Mesendoderm (in vitro differentiated cells): ENCODE measurements at places on chromosomes 5 and 9.

GRCh38 chr5:152335461-152335860 is 69.6 kb downstream of the NMUR2 start:
- no peaks in the 10 kb centered on the region for H3K36me3 ChIP-seq
- no peak overlapping the region for H3K27ac ChIP-seq
- peaks cover 2% of the 10 kb centered on the region for H3K27me3 ChIP-seq
- H3K4me1 ChIP-seq = no peaks in the 10 kb centered on the region
- no peak overlapping the region for H3K4me3 ChIP-seq
- DNase-seq = no peak

DNA sequence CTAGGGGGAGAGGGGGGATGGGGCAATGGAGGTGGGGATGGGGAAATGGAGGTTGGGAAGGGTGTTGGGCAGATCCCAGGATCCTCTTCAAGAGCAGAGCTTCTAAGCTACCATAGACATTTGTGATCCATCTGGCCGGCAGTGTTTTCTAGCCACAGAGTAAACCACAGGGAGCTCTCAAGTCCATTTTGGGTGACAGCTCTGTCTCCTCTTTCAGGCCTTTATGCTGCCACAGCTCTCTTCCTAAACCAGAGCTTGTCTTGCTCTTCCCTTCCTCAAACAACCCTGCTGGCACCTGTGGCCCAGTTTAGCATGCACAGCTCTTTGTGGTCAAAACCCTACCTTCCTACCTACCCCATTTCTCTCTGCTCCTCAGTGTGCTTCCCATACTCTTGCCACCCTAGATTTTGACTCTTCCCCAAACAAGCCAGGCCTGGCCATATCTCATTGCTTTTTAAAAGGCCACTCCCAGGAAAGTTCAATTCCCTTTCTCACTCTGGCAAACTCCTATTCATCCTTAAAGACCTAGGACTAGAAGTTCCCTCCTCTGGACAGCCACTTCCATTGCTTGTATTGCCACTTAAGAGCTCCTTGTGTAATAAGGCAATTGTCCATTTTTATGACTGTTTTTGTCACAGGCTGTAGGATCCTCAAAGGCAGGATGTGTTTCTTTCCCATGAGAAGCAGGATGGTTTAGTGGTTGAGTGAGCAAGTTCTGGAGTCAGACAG is 84.3 kb upstream of the PANK3 start:
- H3K4me1 ChIP-seq = no peaks in the 10 kb centered on the region
- no peak overlapping the region for H3K4me3 ChIP-seq
- no peak for DNase-seq
- H3K27ac ChIP-seq = no peak overlapping the region
- no peaks in the 10 kb centered on the region for H3K36me3 ChIP-seq

DNA sequence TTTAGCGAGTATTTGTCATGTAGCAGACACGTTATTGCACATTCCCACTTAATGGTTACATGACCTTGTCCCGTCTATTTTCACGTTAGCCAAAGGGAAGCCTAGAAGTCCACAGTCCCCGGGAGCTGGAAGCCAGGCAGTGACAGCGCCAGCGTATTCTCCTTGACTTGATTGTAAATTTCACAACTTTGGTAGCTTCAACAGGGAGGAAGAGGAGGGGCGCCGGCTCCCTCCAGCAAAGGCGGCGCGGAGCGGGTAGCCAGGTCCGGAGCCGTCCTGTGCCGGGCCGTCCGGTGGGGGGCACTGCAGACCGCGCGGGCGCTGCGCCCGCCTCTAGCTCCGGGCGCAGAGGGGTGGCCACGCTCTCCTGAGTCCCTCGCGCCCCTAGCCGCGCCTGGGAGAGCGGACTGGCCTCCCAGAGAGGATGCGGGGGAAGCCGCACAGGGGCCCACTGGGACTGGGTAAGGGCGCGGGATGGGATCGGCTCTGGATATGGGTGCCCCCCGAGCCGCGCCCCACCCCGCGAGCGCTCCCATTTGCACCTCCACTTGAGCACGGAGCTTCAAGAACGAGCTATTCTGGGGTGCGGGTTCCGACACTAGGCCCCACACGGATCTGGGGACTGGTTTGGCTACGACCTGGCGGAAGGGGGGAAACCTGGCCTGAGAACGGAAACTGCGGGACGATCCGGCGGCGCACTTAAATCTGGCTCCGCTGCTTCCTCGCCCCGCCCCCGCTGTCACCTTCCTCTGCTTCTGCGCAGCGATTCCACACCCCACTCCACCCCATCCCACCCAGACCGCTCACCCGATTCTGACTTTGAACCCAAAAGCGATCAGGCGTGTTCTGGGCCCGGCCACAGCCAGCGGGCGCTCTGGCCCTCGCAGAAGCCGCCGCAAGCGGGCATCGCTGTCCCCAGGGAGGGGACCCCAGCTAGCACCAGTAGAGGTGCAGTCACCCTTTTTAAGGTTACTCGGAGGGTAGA is 23.8 kb downstream of the KLF4 start:
- H3K36me3 ChIP-seq = no peaks in the 10 kb centered on the region
- H3K27me3 ChIP-seq = peaks cover 8% of the 10 kb centered on the region
- no peak overlapping the region for H3K27ac ChIP-seq
- H3K4me3 ChIP-seq = no peak overlapping the region

GRCh38 chr5:128637031-128637430 is 99.0 kb upstream of the FBN2 start:
- no peak for DNase-seq
- no peak overlapping the region for H3K4me3 ChIP-seq
- H3K4me1 ChIP-seq = no peaks in the 10 kb centered on the region

GRCh38 chr9:13786131-13786530 is 506.6 kb upstream of the MPDZ start:
- no peaks in the 10 kb centered on the region for H3K36me3 ChIP-seq
- no peaks in the 10 kb centered on the region for H3K27me3 ChIP-seq
- H3K4me1 ChIP-seq = no peaks in the 10 kb centered on the region
- no peak overlapping the region for H3K4me3 ChIP-seq
- no peak overlapping the region for H3K27ac ChIP-seq

DNA sequence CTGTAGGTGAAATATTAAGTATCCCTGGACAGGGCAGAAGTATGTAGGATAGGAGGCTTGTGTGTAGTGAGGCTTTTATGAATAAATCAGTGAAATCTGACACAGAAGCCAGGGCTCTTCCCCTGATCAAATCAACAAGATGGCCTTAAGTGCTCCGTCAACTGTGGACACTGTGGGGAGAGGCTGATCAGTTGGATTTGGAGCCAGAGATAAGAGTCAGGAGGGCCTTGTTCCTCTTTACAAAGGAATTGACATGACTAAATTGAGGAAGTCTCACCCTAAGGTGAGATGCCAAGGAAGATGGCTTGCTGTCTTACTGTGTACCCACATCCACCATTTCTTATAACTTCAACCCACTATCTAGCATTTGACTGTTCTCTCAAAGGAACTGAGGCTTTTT is 91.6 kb upstream of the PRRC1 start:
- H3K27ac ChIP-seq = no peak overlapping the region
- H3K27me3 ChIP-seq = no peaks in the 10 kb centered on the region
- no peak for DNase-seq

DNA sequence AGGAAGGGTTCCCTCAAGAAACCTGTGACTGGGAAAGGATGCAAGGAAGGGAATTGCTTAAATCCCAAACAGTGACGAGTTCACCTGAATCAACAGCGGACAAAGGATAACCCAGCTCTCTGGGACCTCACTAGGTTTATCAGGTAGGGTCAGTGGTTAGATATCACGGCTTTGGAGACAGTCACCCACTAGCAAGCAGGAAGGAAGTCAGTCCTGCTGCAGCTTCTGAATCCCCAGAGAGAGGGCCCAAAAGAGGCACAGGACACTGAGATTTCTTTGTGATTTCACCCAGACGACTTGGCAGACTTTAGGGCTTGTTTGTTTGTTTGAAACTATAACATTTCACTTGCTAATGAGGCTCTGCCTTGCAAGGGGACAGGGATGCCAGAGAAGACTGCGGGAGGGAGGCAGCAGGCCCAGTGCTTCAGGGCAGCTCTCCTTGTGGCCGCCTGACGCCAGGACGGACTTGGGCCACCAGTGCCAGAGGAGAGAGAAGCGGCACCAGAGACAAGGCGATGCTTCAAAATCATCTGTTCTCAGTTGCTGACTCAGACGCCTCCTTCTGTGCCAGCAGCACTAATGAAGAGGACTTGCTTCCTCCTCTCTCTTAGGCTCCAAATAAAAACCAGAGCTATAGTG is 275.6 kb upstream of the SLC30A5 start:
- no peaks in the 10 kb centered on the region for H3K27me3 ChIP-seq
- H3K36me3 ChIP-seq = no peaks in the 10 kb centered on the region
- peak; percentile 48 for DNase-seq
- H3K4me1 ChIP-seq = peaks cover 3% of the 10 kb centered on the region
- no peak overlapping the region for H3K4me3 ChIP-seq
- H3K27ac ChIP-seq = no peak overlapping the region

- no peak overlapping the region for H3K27ac ChIP-seq
- H3K4me1 ChIP-seq = no peaks in the 10 kb centered on the region
- no peaks in the 10 kb centered on the region for H3K27me3 ChIP-seq
- H3K36me3 ChIP-seq = no peaks in the 10 kb centered on the region
- DNase-seq = no peak
Observed at GRCh38 chr9:89788434-89788833, 183.6 kb downstream of the GADD45G start.

DNA sequence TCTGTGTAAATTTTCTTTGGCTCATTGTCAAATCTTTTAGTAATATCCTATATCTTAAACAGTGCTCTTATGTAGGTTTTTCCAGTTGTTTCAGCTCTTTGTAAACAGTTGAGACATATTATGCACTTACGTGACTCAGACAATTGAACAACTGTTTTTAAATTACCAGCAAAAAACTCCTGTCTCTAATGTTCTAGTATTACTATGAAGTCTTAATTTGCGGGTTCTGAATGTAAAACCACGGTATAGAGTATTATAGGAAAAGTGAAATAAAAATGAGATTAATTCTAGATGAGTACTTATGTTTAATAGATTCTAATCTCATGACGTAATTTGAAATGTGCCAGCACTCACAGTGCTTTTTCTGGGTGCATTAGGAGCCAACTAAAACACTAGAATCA is 136.0 kb downstream of the GDNF start:
- H3K4me3 ChIP-seq = no peak overlapping the region
- H3K4me1 ChIP-seq = no peaks in the 10 kb centered on the region
- no peaks in the 10 kb centered on the region for H3K36me3 ChIP-seq
- H3K27me3 ChIP-seq = no peaks in the 10 kb centered on the region
- no peak for DNase-seq

GRCh38 chr5:171495122-171495700 is 75.8 kb downstream of the FGF18 start:
- H3K4me3 ChIP-seq = no peak overlapping the region
- H3K27me3 ChIP-seq = no peaks in the 10 kb centered on the region
- H3K4me1 ChIP-seq = peaks cover 8% of the 10 kb centered on the region

- peaks cover 9% of the 10 kb centered on the region for H3K27me3 ChIP-seq
- DNase-seq = no peak
- H3K36me3 ChIP-seq = no peaks in the 10 kb centered on the region
- no peak overlapping the region for H3K4me3 ChIP-seq
- H3K27ac ChIP-seq = no peak overlapping the region
Observed at GRCh38 chr9:137075275-137075775, 2.0 kb upstream of the UAP1L1 start.

DNA sequence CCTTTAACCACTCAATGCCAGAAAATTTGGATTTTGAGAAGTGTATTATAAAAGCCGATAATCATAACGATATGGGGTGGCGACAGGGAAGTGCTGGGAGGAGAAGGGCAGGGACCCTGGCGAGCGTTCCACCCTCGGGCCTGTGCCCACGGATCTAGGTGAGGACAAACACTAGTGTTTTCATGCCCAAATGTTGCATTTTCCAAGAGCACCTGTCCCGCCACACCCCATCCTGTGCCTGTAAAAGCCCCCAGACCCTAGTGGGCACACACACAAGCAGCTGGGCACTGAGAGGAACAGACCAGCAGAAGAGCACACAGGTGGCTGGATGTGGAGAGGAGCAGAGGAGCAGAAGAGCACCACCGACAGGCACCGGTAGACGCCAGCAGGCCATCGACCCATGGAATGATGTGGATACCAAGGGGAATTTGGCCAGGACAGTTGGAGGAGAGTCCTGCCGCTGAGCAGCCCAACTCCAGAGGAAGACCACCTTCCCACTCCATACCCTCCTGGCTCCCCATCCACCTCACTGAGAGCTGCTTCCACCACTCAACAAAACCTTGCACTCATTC is 315.0 kb downstream of the EDIL3 start:
- H3K4me1 ChIP-seq = no peaks in the 10 kb centered on the region
- H3K4me3 ChIP-seq = no peak overlapping the region
- DNase-seq = no peak
- H3K27me3 ChIP-seq = no peaks in the 10 kb centered on the region

DNA sequence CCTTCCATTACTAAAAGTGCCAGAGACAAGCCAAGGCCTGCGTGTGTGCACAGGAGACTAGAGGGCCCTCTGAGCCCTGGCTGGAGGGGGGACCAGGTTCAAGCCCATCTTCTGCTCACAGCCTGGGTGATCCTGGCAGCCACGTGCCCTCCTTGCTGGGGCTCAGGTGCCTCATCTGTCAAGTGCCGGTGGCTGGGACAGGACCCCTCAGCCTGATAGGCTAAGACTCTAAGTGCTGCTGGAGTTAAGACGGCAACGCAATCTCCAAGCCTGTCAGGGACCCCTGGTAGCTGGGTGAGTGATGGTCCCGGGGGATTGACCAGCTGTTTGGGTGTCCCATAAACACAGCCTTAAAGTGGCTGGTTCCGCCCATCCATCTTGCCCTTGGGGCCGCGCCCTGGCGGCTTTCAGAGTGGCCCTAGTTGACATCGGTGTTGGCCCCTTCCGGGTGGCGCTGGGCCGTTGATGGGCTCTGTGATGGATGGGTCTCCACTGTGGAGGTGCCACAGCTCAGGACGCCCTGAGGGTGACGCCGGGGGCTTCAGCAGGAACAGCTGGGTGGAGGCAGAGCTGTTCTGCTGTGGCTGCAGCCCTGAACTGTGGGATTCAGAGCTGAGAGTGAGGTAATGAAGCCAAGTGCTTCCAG is 136.2 kb downstream of the BARX1 start:
- H3K4me3 ChIP-seq = no peak overlapping the region
- H3K36me3 ChIP-seq = no peaks in the 10 kb centered on the region
- H3K4me1 ChIP-seq = no peaks in the 10 kb centered on the region
- H3K27me3 ChIP-seq = no peaks in the 10 kb centered on the region
- no peak overlapping the region for H3K27ac ChIP-seq
- DNase-seq = no peak

- H3K27me3 ChIP-seq = no peaks in the 10 kb centered on the region
- DNase-seq = no peak
- H3K4me1 ChIP-seq = no peaks in the 10 kb centered on the region
- H3K36me3 ChIP-seq = no peaks in the 10 kb centered on the region
- H3K4me3 ChIP-seq = no peak overlapping the region
- no peak overlapping the region for H3K27ac ChIP-seq
Observed at GRCh38 chr9:107266624-107267368, 16.3 kb upstream of the RAD23B start.

GRCh38 chr5:56004874-56005273 is 10.1 kb upstream of the IL6ST start:
- no peak for DNase-seq
- no peak overlapping the region for H3K27ac ChIP-seq
- no peaks in the 10 kb centered on the region for H3K27me3 ChIP-seq
- H3K4me3 ChIP-seq = no peak overlapping the region
- no peaks in the 10 kb centered on the region for H3K36me3 ChIP-seq
- no peaks in the 10 kb centered on the region for H3K4me1 ChIP-seq

GRCh38 chr9:14393418-14393817 is 79.5 kb upstream of the NFIB start:
- H3K4me1 ChIP-seq = no peaks in the 10 kb centered on the region
- H3K4me3 ChIP-seq = no peak overlapping the region
- no peak overlapping the region for H3K27ac ChIP-seq
- no peak for DNase-seq
- H3K27me3 ChIP-seq = no peaks in the 10 kb centered on the region
- no peaks in the 10 kb centered on the region for H3K36me3 ChIP-seq
